Left hindlimb (tissue), 1 donor: ENCODE measurements at places on chromosomes 2 and 18.

- DNase-seq: peak; percentile 80
Observed at GRCh38 chr2:202035089-202035940, 1.7 kb downstream of the FZD7 start.

DNA sequence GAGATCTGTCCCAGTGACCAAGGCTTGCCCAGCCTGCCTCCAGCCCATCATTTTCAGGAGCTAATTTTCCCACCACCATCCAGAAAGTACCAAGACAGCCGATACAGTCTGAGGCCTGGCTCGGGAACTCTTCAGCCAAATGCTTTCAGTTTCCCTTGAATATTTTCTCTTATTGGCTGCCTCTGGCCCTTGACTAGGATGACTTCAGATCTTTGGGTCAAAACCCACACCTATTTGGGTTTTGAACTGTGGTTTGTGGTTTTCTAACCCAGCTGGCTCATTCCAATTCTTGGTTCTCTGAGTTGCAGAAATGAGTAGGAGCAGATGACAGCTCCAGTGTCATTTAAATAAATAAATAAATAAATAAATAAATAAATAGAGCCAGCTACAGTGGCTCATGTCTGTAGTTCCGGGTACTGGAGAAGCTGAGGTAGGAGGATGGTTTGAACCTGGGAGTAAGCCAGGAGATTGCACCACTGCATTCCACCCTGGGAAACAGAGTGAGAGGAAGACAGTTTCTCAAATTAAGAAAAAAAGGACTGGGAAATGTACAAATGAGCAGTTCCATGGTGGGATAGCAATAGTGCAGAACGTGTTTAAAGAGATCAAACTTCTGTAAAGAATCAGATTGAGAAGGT, 465.0 kb upstream of the SOX11 start:
- no peak for DNase-seq

- DNase-seq: no peak
Observed at GRCh38 chr2:32990556-32990955, 43.8 kb downstream of the LTBP1 start.

GRCh38 chr2:32061973-32062861, 1.1 kb upstream of the SPAST start:
- DNase-seq: peak; percentile 60

- no peak for DNase-seq
Observed at GRCh38 chr2:71846669-71847291, 300.9 kb downstream of the CYP26B1 start.

GRCh38 chr18:23281626-23282436, 146.5 kb downstream of the CABLES1 start:
- DNase-seq: no peak

- no peak for DNase-seq
Observed at GRCh38 chr2:98483257-98483861, 38.7 kb downstream of the INPP4A start.

GRCh38 chr18:61738488-61738887, 154.3 kb downstream of the RNF152 start:
- no peak for DNase-seq

GRCh38 chr18:63677500-63678225, 16.0 kb upstream of the SERPINB3 start:
- DNase-seq: no peak

GRCh38 chr18:7152440-7152839, 34.8 kb upstream of the LAMA1 start:
- peak; percentile 68 for DNase-seq
